Caco-2 (cell line): ENCODE measurements at places on chromosomes 3 and 15. TPM values are rescaled to one million over a fixed set of nuclear protein-coding genes. Genes with fewer than 3 reads are reported as not detected.

The UBE2E2 gene
- total RNA-seq: 67.5 and 83.8 TPM in 2 replicates

The CACNA2D2 gene
- 0.25 and 0.35 TPM in 2 replicates for total RNA-seq

The YEATS2 gene
- total RNA-seq: 34.5 and 37.7 TPM in 2 replicates

The KCNMB3 gene
- total RNA-seq: 6.7 and 6.9 TPM in 2 replicates

- DNase-seq: no peak
- H3K36me3 ChIP-seq: no peaks in the 10 kb centered on the region
- no peaks in the 10 kb centered on the region; the same call in 1 of the 2 replicates for H3K27me3 ChIP-seq
- no peaks in the 10 kb centered on the region for H3K4me1 ChIP-seq
Measured at GRCh38 chr3:8205881-8206280, 295.7 kb upstream of the LMCD1 start.

- no peak for DNase-seq
- no peak overlapping the region for H3K27ac ChIP-seq
- H3K4me1 ChIP-seq: peaks cover 17% of the 10 kb centered on the region
- no peaks in the 10 kb centered on the region for H3K36me3 ChIP-seq
Measured at GRCh38 chr3:97927704-97928103, 44.5 kb downstream of the RIOX2 start.

DNA sequence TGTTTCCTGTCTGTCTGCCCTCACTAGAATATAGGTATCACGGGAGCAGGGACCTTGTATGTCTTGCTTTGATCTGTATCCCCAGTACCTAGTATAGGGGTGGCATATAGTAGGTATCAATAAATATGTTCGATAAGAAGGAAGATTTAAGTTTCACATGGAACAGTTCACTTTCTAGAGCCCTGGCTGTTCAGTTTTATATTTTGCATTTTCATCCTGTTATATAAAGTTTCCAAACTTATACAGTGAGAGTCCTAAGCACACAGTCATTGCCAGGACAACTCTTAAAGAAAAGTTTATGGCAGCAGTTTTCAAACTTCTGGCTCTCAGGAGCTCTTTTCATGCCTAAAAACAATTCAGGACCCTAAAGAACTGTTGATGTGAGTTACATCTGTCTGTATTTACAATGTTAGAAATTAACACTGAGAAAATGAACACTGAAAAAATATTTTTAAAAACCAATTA lies 13.4 kb downstream of the ITPR1 start:
- H3K27me3 ChIP-seq: no peaks in the 10 kb centered on the region
- DNase-seq: no peak

- H3K4me1 ChIP-seq: no peaks in the 10 kb centered on the region
- no peak for DNase-seq
- H3K36me3 ChIP-seq: no peaks in the 10 kb centered on the region
- no peak overlapping the region for H3K27ac ChIP-seq
- no peaks in the 10 kb centered on the region; the same call in 1 of the 2 replicates for H3K27me3 ChIP-seq
- no peak overlapping the region for H3K4me3 ChIP-seq
Measured at GRCh38 chr3:43960448-43960840, 269.7 kb downstream of the ABHD5 start.
